Activated T-cell treated with anti-CD3 and anti-CD28 coated beads, Interleukin-2, amount 50 U/mL, for 72 hours (primary cell): ENCODE measurements at places on chromosomes 11 and 22.

DNA sequence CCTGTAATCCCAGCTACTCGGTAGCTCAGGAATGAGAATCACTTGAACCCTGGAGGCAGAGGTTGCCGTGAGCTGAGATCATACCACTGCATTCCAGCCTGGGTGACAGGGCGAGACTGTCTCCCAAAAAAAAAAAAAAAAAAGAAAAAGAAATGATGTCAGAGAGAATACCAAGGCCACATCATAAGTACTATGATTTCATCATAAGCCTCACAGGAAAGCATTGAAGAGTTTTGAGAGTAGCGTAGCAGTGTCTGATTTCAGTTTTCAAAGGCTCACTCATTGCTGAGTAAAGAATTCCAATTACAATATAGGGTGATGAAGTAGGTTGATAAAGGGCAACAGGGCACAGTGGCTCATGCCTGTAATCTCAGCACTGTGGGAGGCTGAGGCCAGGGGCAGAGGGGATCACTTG lies 88.8 kb downstream of the MRTFA start:
- no peak for DNase-seq

GRCh38 chr11:16860617-16861016 lies 122.2 kb downstream of the C11orf58 start:
- DNase-seq, result no peak

- DNase-seq, result no peak
Measured at GRCh38 chr11:74626604-74627003, 34.2 kb downstream of the POLD3 start.

- DNase-seq, result no peak
Measured at GRCh38 chr11:109508943-109509342, 87.0 kb downstream of the C11orf87 start.

- no peak for DNase-seq
Measured at GRCh38 chr11:79121351-79121750, 319.5 kb downstream of the TENM4 start.

- DNase-seq, result no peak
Measured at GRCh38 chr11:116207421-116208141, 565.2 kb downstream of the BUD13 start.

DNA sequence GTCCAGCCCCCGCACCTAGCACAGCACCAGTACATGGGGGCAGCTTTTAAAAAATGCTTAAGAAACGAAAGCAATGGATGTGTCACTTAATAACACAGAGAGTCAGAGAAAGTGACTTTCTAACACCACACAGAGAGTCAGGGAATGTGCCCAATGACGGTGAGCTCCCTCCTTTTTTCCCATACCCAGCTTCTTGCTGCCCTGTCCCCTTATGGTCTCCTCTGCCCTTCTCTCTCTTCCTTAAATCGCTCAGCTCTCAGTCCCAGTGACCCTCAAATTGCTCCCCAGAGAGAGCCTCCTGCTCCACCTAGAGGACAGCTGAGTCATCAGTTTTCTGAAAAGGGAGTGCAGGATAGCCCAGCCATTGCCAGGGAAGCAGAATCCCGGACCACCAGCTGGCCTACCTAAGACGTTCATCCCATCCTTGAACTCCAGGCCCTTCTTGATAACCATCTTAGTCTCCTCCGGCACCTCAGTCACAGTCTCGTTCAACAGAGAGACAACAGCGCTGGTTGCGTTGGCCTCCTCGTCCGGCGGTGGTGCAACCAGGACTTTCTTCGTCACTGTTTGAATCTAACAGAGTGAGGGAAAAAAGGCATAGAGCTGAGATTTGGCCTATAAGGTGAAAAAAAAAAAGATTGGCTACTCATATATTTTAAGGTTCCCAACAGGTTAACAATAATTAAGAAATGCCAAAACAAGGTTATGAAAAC lies 113.5 kb downstream of the SLC1A2 start:
- DNase-seq, result peak; percentile 37

GRCh38 chr11:40273192-40273732 lies 1186.2 kb downstream of the LRRC4C start:
- no peak for DNase-seq

GRCh38 chr11:34397811-34398210 lies 40.0 kb upstream of the ABTB2 start:
- no peak for DNase-seq

DNA sequence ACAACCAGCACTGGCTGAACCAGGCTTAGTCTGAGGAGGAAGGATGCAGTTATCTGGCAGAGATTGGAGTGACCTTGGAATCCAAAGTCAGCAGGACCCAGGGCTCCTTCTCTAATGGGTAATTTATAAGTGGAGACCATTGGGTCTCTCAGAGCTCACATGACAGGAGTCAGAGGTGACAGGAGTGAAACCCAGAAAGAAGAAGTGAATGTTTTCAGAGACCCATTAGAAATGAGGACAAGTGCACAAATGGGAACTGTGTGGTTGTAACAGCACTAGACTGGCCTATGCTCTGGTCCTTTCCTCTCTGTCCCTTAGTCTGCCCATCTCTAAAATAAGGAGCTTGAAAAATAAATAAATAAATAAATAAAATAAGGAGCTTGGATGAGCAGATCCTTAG lies 107.4 kb downstream of the SERGEF start:
- no peak for DNase-seq

DNA sequence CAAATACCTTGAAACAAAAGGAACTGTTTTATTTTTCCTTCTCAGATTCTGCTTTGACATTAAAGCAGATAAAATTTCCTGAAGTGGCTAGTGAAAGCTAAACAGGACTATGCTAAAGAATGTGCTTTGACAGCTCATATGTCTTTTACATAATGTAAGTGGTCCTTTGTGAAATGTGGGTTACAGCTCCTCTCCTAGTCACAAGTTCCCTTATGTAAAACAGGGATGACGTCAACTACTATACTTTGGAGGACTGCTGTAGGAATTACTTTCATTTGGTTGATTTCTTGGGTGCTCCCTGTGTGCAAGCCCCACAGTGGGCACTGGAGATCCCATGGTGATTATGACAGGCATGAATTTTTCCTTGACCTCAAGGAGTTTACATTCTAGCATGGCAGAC lies 216.6 kb upstream of the NARS2 start:
- DNase-seq, result no peak

DNA sequence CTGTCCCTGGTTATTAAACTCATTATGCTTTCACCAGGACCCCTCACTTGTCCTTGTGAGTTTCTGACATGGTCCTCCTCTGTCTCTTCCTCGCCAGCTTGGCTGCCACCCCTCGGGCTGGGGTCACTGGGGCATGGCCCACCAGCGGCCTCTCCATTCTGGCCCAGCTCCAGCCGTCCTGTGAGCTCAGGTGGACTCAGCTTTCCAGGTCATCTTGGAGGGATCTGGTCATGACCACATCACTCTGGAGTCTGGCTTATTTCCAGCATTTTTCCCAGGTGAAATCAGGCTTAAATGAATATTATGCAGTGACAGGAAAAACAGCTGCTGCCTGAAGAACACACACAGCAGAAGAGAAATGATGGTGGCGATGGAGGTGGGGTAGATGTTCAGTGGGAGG lies 224.5 kb downstream of the ADAMTS15 start:
- no peak for DNase-seq

- no peak for DNase-seq
Measured at GRCh38 chr11:121661880-121662486, 209.2 kb upstream of the SORL1-AS1 start.

DNA sequence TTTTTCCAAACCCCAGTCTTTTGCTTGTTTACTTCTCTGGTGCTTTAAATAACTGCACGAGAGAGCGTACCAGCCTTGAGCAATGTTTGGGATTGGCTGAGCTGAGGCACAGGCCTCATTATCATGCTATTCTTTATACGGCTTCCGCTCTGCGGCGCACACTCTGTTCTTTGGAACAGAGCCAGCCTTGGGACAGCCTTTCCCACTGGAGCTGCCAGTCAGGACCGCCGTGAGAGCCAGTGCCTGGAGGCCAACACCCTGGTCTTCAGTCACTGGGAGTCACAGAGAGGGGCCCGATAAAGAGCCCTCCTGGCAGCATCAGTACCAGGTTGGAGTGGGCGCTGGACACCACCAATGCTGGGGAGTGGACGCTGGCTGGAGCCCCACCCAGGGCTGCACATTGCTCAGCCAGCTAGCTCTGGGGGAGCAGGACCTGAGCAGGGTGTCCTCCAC lies 125.6 kb downstream of the BCR start:
- DNase-seq, result no peak

GRCh38 chr11:35594680-35595079 lies 23.6 kb upstream of the FJX1 start:
- no peak for DNase-seq

- no peak for DNase-seq
Measured at GRCh38 chr11:70460964-70461363, 62.6 kb downstream of the CTTN start.

DNA sequence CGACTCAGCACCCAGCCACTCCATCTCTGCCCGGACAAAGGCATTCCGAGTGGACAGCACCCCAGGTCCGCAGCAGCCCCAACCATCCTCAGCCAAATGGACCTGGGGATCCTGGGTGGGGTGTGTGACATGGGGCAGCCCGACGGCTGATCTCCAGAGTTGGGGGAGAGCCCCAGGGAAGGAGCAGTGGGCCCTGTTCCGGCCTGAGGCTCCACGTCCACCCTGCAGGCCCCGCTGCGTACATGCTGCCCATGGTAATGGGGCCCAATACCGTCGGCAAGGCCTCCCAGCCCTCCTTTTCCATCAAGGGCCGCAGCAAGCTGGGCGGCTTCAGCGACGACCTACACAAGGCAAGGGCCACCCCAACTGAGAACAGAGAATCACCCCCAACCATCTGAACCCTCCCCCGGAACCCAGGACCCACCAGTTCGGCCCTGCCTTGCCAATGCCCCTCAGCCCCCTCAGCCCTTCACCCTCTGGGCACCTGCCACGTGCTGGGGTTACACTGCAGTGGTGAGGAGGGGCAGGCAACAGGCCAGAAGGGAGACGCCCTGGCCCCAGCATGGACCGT lies 5.4 kb downstream of the SCGB1C1 start:
- DNase-seq, result no peak

- no peak for DNase-seq
Measured at GRCh38 chr11:47991894-47992293, 11.5 kb downstream of the PTPRJ start.

- no peak for DNase-seq
Measured at GRCh38 chr11:129143335-129143734, 48.8 kb downstream of the ARHGAP32 start.

DNA sequence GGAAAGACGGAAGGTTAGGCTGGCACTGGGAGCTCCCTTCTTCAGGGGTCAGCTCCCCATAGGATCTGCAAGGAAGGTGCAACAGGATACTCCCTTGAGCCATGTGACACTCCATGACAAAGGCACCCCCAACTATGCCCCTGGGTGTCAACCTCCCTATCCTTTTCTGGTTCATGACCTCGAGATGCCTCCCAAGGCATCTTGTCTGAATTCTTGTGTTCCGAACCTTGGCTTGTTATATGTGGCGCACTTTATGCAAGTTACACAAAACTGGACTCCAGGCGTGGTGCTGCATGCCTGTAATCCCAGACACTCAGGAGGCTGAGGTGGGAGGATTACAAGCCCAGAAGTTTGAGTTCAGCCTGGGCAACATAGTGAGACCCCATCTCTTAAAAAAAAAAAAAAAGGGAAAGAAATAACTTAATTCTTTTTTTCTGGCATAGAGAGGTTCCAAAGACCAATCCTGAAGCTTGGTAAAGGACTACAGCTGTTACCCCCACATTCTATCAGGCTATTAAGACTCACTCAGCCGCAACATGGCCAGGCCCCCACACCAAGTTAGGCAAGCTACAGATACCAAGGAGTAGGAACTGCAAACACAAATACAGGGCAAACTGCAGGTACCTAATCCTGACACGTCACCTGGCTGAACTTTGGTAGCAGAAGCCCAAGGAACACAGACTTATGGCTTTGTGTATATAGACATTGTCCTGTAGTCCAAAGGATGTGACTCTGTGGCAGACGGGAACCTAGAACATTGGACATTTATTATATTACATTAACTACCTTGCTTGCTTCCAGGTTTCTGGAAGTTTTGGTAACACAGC lies 1.4 kb downstream of the C11orf24 start:
- DNase-seq, result no peak

GRCh38 chr11:85539029-85539689 lies 88.0 kb downstream of the DLG2 start:
- no peak for DNase-seq

- DNase-seq, result no peak
Measured at GRCh38 chr11:38950867-38951266, 2352.8 kb upstream of the RAG2 start.

- peak; percentile 92 for DNase-seq
Measured at GRCh38 chr22:50185375-50186087, at the start of gene TRABD. TSS of gene TRABD (plus strand) at chr22:50185913. CDS start at chr22:50193061, 7,148 bp downstream.

GRCh38 chr11:111922803-111923202 lies 4.1 kb downstream of the C11orf52 start:
- DNase-seq, result no peak

- no peak for DNase-seq
Measured at GRCh38 chr11:110034806-110035205, 58.4 kb upstream of the ZC3H12C start.
